Mesothelial cell of epicardium (in vitro differentiated cells): ENCODE measurements at places on chromosomes 12 and 14. TPM values are rescaled to one million over a fixed set of nuclear protein-coding genes. Genes with fewer than 3 reads are reported as not detected.

IL22 gene
- total RNA-seq = not detected in 3 replicates

BEGAIN gene
- 4.7 to 6.7 TPM (median 5.1 TPM) in 3 replicates for total RNA-seq

SALL2 gene
- 44.6 to 45.2 TPM (median 45.2 TPM) in 3 replicates for total RNA-seq

SPIC gene
- not detected in 3 replicates for total RNA-seq

CLEC9A gene
- total RNA-seq = not detected in 3 replicates

CLEC1A gene
- 0.32 to 0.51 TPM (median 0.49 TPM) in 3 replicates for total RNA-seq

MORN3 gene
- total RNA-seq = 0.69 to 1.2 TPM (median 0.99 TPM) in 3 replicates

ANKS1B gene
- 6.9 to 8.8 TPM (median 7.5 TPM) in 3 replicates for total RNA-seq

RAN gene
- total RNA-seq = 629 to 674 TPM (median 633 TPM) in 3 replicates

MFAP5 gene
- 0.60 to 1.8 TPM (median 1.5 TPM) in 3 replicates for total RNA-seq

NFE2 gene
- 0.45 to 0.75 TPM (median 0.47 TPM) in 3 replicates for total RNA-seq

NDRG2 gene
- 104 to 105 TPM (median 104 TPM) in 3 replicates for total RNA-seq

KLRC3 gene
- total RNA-seq = not detected in 3 replicates

TNS2 gene
- total RNA-seq = 78.8 to 91.7 TPM (median 86.4 TPM) in 3 replicates

KRT76 gene
- not detected in 3 replicates for total RNA-seq

INSM2 gene
- total RNA-seq = not detected in 3 replicates

SRRM4 gene
- 1.7 to 1.9 TPM (median 1.7 TPM) in 3 replicates for total RNA-seq

CD69 gene
- total RNA-seq = 0.40 to 0.78 TPM (median 0.43 TPM) in 3 replicates

FAM177A1 gene
- 48.5 to 53.0 TPM (median 49.3 TPM) in 3 replicates for total RNA-seq

CAPZA3 gene
- total RNA-seq = 0.20 TPM in 1 of 3 replicates, not detected in the others

SDR9C7 gene
- total RNA-seq = 0.20 to 0.40 TPM (median 0.29 TPM) in 3 replicates

ACOT4 gene
- 1.4 to 1.6 TPM (median 1.5 TPM) in 3 replicates for total RNA-seq

SLC25A21 gene
- total RNA-seq = 1.8 to 3.7 TPM (median 2.3 TPM) in 3 replicates

ACVR1B gene
- 31.2 to 31.3 TPM (median 31.2 TPM) in 3 replicates for total RNA-seq

NOP9 gene
- 27.8 to 30.8 TPM (median 28.8 TPM) in 3 replicates for total RNA-seq

SETD3 gene
- total RNA-seq = 47.4 to 49.3 TPM (median 47.7 TPM) in 3 replicates

AKAP6 gene
- 7.3 to 8.5 TPM (median 7.8 TPM) in 3 replicates for total RNA-seq

REP15 gene
- 2.2 to 2.4 TPM (median 2.3 TPM) in 3 replicates for total RNA-seq

KRT75 gene
- total RNA-seq = not detected in 3 replicates

C1S gene
- total RNA-seq = 46.1 to 47.3 TPM (median 46.7 TPM) in 3 replicates

BAG5 gene
- total RNA-seq = 21.8 to 23.5 TPM (median 22.2 TPM) in 3 replicates

CCDC175 gene
- 0.16 TPM in 1 of 3 replicates, not detected in the others for total RNA-seq

RNASE1 gene
- 13.1 to 14.8 TPM (median 13.3 TPM) in 3 replicates for total RNA-seq
